ENCODE measurements at places on chromosomes 4 and X.

GRCh38 chr4:142595222-142595871 lies 250.8 kb downstream of the INPP4B start:
- DNase-seq = no peak

GRCh38 chr4:165580351-165580905 lies 201.6 kb downstream of the CPE start:
- no peak for DNase-seq

GRCh38 chr4:48223633-48224295 lies 45.9 kb downstream of the TEC start:
- DNase-seq = no peak

- DNase-seq = no peak
Observed at GRCh38 chr4:7322166-7322991, 112.4 kb downstream of the PSAPL1 start.

DNA sequence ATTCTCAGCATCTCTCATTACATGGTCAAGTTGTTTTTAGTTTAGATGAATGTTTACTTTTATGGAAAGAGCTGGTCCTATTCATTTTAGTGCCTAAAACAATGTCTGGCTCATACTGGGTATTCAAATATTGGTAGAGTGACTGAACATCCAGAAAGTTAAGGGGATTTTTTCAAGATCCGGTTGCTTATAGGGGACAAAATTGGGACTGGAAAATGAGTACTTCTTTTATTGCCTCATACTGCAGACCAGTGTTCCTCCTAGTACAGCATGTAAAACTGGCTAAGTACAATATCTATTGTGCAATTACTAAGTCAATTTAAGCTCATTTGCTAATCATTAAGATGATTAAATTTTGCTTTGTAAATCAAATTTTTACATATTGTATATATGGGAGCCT lies 13.9 kb downstream of the RP2 start:
- DNase-seq = no peak

DNA sequence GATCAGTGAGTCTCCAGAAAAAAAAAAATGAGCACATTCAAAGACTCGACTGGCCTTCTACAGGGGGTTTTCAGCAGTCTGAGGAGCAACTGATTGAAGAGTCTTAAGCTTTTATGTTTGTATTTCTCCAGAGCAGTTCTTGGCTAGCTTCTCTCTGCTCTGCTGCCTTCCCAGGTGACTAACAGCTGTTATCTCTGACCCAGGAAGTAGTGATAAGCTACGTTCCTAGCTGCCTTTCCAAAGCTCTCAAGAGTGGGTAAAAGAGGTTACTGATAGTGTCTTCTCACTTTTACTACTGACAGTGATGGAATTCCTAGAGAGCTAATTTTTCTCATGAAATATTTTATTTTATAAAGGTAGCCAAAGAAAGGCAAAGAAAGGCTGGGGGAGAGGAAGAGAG lies 66.6 kb downstream of the ENOX2 start:
- no peak for DNase-seq

DNA sequence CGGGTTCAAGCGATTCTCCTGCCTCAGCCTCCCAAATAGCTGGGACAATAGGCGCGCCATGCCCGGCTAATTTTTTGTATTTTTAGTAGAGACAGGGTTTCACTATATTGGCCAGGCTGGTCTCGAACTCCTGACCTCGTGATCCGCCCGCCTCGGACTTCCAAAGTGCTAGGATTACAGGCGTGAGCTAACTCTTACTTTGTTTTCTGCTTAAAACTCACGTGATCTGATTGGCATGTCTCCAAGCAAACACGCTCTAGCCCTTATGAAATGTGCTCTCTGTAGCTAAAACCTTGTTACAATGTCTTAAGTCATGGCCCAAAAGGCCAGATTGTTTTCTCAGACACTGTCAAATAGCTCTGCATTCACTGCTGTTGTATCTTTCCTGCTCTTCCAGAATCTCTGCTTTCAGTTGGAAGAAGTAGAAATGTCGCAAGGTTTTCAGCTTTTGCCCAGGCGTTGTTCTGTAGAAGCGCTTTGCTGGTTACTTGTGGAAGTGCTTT lies 39.7 kb upstream of the OGT start:
- no peak for DNase-seq

DNA sequence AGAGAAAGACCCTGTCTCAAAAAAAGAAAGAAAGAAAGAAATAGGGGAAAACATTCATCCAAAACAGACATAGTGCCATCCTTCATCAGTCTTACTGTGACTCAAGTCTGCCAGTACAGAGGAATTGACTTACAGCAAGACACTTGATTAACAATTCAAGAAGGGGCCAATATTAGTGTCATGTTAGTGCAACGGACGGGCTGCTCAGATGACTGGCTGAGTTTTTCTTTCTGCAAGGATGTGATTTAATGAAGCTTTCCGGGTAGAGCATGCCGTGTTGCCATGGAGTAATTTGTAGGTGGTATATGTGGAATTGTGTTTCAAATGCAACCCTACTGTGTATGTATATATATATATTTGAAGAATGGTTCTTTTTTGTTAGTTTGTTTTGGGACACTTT lies 12.6 kb upstream of the MFAP3L start:
- no peak for DNase-seq

GRCh38 chrX:131061306-131061705 lies 3.2 kb downstream of the ARHGAP36 start:
- no peak for DNase-seq

DNA sequence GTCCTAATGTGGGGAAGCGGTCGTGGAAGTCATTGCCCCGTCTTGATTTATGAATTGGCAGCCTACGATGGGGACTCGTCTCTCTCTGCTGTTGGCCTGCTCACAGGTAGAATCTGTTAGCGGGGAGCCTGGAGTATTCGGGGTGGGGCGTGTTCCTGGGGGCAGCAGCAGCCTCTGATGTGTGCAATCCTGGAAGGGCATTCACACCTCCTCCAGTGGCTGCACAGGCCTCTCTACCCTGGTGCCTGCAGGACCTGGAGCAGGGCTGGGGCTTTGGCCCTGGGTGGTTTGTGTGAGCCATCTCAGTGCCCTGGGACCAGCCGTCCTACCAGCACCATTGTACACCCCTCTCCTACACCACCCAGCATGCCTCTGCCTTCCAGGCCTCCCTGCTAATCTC lies 340.9 kb downstream of the ARHGAP10 start:
- DNase-seq = no peak
